HTR-8/SVneo (cell line): ENCODE measurements at places on chromosomes 3 and 15.

DNA sequence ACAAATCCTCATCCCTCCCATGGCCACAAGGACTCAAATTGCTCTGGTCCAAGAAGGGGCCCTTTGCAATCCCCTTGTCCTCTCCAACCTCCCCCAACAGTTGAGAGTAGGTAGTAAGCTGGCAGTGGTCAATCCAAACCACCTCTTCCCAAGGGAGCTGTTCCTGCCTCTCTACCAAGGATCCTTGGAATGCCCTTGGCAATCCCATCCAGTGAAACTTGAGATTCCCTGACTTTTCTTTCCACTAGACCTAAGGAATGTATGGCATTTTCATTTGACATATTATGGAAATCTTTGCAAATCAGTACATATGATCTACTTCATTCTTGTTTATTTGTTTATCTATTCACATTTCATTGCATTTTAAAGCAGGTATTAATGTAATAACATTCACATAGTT, 4.8 kb upstream of the RBP2 start:
- no peak for DNase-seq

DNA sequence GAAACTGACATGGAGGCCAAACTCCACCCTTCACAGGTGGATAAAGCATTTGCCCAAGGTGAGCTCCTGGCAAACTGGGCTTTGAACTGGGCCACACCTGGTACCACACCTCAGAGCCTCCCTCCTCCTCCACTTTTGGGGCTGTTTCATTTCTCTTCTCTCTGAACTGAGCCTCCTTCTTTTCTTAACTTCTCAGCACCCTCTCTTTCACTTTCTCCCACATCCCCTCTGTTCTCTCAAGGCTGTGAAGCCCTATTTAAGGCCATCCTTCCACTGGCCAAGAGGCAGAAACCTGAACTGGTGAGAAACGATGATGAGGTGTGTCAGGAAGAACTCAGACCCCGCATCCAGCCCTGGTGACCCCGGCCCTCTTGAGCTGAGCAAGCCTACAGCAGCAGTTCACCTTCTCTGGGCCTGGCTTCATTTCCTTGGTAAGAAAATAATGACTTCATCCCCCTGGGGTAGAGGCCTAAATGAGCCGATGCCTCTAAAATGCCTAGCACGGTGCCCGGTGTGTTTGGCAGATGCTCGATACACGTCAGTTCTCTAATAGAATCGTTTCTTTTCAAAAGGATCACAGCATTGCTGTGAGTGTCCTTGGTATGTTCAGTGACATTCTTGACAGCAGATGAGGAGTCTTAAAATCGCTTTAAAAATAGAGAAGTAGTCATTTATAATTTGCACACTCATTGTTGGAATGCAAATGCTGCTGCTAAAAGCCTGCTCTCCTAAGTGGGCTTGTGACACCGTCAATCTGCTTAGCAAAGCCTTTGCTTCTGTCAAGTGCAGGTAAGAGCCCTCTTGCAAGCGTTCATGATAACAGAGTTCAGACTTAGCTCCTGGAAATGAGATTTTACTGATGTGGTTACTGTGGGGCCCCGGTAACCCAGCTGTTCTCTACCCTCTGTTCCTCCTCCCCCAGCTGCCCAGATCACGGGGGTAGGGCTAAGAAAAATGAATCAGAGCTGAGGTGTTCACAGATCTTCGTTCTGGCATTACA, 97.7 kb upstream of the ATP2B2 start:
- no peak for DNase-seq

DNA sequence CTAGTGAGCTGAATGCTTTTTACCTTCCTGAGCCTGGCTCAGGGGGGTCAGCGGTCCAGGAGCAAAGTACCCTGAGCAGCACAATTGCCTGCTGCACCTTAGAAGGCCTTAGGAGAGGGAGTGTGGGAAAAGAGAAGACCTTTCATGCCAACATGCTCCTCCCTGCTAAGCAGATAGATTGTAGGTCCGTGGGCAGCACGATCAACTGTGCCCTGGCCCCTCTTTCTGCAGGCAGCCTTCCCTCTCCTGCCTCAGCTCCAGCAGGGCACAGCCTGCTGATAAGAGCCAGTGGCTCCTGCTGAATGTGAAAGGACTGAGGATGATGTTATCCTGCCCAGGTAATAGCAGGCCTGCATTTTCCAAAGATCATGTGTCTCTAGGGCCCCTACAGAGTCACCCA, 4.1 kb downstream of the CORO2B start:
- DNase-seq, result no peak

DNA sequence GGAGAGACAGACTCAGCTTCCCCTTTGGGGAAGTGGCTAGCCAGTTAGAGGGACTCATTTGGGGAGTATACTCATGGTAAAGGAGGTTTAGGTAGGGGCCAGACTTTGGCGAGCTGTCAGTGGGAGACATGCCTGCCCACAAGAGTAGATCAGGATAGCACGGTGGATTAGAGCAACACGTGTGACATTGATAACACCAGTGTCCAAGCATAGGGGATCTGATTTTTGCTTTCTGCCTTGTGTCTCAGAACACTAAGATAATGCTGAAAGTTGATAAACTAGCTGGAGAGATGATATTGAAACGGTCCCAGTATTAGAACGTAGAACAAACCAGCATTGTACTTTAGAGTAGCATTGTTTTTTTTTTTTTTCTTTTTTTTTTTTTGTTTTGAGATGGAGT, 25.9 kb downstream of the MAP6D1 start:
- DNase-seq, result no peak

DNA sequence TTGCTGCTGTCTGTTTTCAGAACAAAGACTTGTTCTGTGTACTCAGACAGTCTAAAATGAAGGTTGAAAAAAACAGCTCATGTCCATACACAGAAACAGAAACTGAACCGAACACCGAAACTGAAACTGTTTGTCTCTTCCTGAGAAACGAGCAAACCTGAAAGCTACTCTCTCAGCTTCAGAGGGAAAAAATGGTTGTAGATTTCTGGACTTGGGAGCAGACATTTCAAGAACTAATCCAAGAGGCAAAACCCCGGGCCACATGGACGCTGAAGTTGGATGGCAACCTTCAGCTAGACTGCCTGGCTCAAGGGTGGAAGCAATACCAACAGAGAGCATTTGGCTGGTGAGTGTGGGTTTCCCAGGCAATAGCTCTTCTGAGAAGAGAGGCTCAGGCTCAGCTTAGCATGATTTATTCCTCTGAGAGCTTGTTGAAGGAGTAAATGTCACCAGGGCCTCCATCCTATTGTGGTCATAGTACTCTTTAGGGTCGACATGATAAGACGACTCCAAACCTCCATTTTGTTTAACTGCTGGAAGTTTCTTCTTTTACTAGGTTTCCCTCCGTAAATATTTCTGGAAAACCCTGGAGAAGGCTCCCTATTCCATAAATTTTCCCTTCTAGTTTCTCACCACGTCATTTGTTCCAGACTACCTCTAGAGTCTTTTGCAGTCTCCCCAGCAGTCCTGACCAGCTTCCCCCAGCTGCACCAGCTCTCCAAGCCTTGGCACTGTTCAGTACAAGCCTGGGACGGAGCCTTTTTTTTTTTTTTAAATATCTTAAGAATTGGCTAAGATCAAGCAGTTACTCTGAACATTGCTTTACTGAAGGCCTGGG, at the start of gene RTP4:
Gene RTP4, plus strand, starts transcription at position 135 of the 838 bp plus-strand sequence. Its CDS starts 57 bp downstream, at position 192.
- DNase-seq, result no peak
